ENCODE measurements at places on chromosomes 5 and 9. TPM values are rescaled to one million over a fixed set of nuclear protein-coding genes. Genes with fewer than 3 reads are reported as not detected.

The ATG10 gene
- total RNA-seq: 5.7 TPM

The FGD3 gene
- total RNA-seq: not detected

The COL5A1 gene
- total RNA-seq: 467 TPM

The TGFBI gene
- total RNA-seq: 1,608 TPM

The ARHGEF37 gene
- 0.44 TPM for total RNA-seq

The AFF4 gene
- 67.4 TPM for total RNA-seq

The ADRB2 gene
- 2.3 TPM for total RNA-seq

The PCDHA5 gene
- total RNA-seq: not detected

The APC gene
- 36.8 TPM for total RNA-seq

The FAM169A gene
- 0.57 TPM for total RNA-seq

The TEX48 gene
- total RNA-seq: not detected

The PCDHB5 gene
- 0.14 TPM for total RNA-seq

The FAM81B gene
- total RNA-seq: not detected

The CCNJL gene
- 4.9 TPM for total RNA-seq

The SEMA6A gene
- 1.1 TPM for total RNA-seq

The PCDHGB5 gene
- total RNA-seq: 27.4 TPM

The ANKRD31 gene
- total RNA-seq: under 0.01 TPM

The GARNL3 gene
- 1.3 TPM for total RNA-seq

The RFX3 gene
- 3.3 TPM for total RNA-seq

The CBY3 gene
- total RNA-seq: 0.29 TPM

The NFX1 gene
- 34.2 TPM for total RNA-seq

The N4BP3 gene
- 0.43 TPM for total RNA-seq

The PCDH12 gene
- not detected for total RNA-seq

The THOC3 gene
- total RNA-seq: 72.0 TPM

The SLC36A3 gene
- not detected for total RNA-seq

The FOXD4L5 gene
- not detected for total RNA-seq

The UBE2QL1 gene
- not detected for total RNA-seq

The CNTNAP3 gene
- 1.4 TPM for total RNA-seq

The TAF11L5 gene
- total RNA-seq: not detected

The PCDHGB3 gene
- 2.6 TPM for total RNA-seq

The RFESD gene
- 2.0 TPM for total RNA-seq

The SLC6A3 gene
- not detected for total RNA-seq

The PCDHGA3 gene
- total RNA-seq: 5.5 TPM

The ZNF366 gene
- total RNA-seq: not detected

The GPRIN1 gene
- total RNA-seq: 11.9 TPM

The NUDT2 gene
- 27.8 TPM for total RNA-seq

The SLIT3 gene
- 0.66 TPM for total RNA-seq

The SHISAL2B gene
- not detected for total RNA-seq

The GRIA1 gene
- 0.22 TPM for total RNA-seq

The BAAT gene
- not detected for total RNA-seq

The LHX6 gene
- under 0.01 TPM for total RNA-seq

The CCNO gene
- 0.14 TPM for total RNA-seq

The TMEM203 gene
- total RNA-seq: 28.9 TPM

The PCDH1 gene
- total RNA-seq: 4.2 TPM

Data from placental pericyte (primary cell).